ENCODE measurements at places on chromosomes 2 and 18. TPM values are rescaled to one million over a fixed set of nuclear protein-coding genes. Genes with fewer than 3 reads are reported as not detected.

- H3K36me3 ChIP-seq = no peaks in the 10 kb centered on the region
- no peak overlapping the region for H3K4me3 ChIP-seq
- H3K4me1 ChIP-seq = no peaks in the 10 kb centered on the region
- no peaks in the 10 kb centered on the region for H3K27me3 ChIP-seq
These were observed 93.3 kb downstream of the AOX1 start for GRCh38 chr2:200679127-200679526.

DNA sequence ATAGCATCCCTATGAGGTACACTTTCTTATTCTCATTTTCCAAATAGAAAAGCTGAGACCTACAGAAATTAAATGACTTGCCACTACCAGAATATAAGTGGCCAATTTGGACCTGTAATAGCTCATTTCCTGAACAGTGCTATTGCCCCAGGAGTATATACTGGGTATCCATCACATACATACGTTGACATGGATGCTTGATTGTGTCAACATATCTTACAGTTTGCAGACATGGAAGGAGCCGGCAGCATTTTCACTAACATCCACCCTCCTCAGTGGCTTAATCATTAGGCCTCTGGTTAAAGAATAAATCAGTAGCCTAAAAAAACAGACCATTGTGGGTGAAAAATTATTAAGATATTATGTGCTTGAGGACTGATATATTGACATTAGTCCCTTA, 829.3 kb downstream of the LRP1B start:
- no peaks in the 10 kb centered on the region for H3K4me1 ChIP-seq
- no peak overlapping the region for H3K27ac ChIP-seq
- no peak for DNase-seq
- H3K36me3 ChIP-seq = no peaks in the 10 kb centered on the region

DNA sequence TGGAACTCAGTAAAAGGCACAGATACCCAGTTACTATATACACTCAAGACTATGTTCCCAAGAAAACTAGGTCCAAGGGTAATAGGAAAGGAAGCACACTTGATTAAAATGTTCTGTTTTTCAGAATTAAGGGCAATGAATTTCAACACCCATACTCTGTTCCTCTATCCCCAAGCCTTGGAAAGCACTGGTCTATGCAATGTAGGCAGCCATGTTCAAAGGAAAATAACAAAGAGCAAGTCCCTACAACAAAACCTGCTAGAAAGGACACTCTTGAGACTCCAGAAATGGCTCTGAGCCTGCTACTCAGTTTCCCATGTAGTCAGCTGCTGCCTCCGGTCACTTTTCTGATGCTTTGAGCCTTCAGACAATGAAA, 6.8 kb downstream of the CYB5A start:
- DNase-seq = no peak
- peaks cover 94% of the 10 kb centered on the region for H3K4me1 ChIP-seq
- no peaks in the 10 kb centered on the region for H3K27me3 ChIP-seq
- peak overlapping the region; percentile 22 for H3K4me3 ChIP-seq

GRCh38 chr2:231633241-231633976, 40.7 kb downstream of the TEX44 start:
- no peaks in the 10 kb centered on the region for H3K36me3 ChIP-seq
- no peak overlapping the region for H3K4me3 ChIP-seq
- DNase-seq = no peak

- H3K4me1 ChIP-seq = peaks cover 4% of the 10 kb centered on the region
- H3K36me3 ChIP-seq = no peaks in the 10 kb centered on the region
- no peaks in the 10 kb centered on the region for H3K27me3 ChIP-seq
- H3K4me3 ChIP-seq = no peak overlapping the region
These were observed 110.9 kb downstream of the SS18 start for GRCh38 chr18:25979369-25980040.

DNA sequence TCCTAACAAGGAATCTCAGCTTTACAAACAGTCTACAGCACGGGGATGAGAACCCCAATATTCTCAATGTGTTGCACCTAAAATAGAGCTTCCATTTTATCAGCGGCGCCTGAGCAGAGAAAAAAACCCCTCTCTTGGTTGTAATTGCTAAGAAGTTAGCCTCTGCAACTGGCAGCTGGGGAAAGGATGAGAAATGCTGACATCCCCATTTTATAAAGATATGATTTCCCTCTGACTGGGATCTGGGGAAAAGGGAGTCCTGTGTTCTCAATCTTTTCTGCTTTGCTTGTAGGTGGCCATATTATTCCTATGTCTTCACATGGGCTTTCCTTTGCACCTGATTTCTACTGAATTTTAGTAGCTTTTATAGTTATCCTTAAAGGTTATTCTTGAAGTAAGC, 981.4 kb upstream of the DDX18 start:
- no peaks in the 10 kb centered on the region for H3K4me1 ChIP-seq
- no peaks in the 10 kb centered on the region for H3K27me3 ChIP-seq
- DNase-seq = no peak

DNA sequence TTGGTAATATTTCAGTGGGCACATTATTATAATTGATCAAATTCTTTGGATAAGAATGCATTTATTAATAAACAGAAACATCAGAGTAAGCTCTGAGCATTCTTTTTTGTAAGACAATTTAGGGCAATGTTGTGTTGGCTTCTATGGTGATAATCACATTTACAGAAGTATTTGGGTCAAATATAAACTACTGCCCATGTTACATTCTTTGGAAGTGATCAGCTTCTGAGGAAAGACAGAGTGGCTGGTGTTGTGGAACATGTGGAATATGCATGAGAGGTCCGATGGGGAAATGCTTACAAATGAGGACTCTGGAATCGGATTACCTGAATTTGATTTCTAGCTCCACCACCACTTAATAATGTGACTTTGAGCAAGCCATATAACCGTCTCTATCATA, 19.4 kb downstream of the SERPINB13 start:
- H3K27me3 ChIP-seq = no peaks in the 10 kb centered on the region
- no peak for DNase-seq
- H3K27ac ChIP-seq = peak overlapping the region; percentile 42
- no peak overlapping the region for H3K4me3 ChIP-seq
- no peaks in the 10 kb centered on the region for H3K4me1 ChIP-seq

DNA sequence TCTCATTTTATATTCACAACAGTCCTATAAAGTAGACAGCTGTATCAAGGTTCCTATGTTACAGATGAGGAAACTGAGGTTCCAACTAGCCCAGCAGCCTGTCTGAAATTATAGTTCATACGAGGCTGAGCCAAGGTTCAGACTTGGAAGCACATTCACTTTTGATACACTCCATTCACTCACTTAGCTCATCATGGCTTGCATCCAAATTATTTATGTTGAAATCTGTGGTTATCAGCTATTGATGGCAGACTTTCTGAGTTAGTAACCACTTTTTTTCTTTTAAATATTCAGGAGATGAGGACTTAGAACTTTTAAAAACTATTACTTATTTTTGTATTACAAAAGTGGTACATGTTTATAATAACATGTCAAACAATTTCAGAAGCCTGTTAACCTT, 188.2 kb downstream of the MTX2 start:
- no peak overlapping the region for H3K27ac ChIP-seq
- no peaks in the 10 kb centered on the region for H3K36me3 ChIP-seq
- H3K4me3 ChIP-seq = no peak overlapping the region
- H3K4me1 ChIP-seq = peaks cover 12% of the 10 kb centered on the region
- no peak for DNase-seq
- H3K27me3 ChIP-seq = no peaks in the 10 kb centered on the region

GRCh38 chr2:42372474-42373200, 11.6 kb upstream of the COX7A2L start:
- no peak overlapping the region for H3K27ac ChIP-seq
- H3K4me1 ChIP-seq = no peaks in the 10 kb centered on the region
- H3K36me3 ChIP-seq = no peaks in the 10 kb centered on the region
- no peaks in the 10 kb centered on the region for H3K27me3 ChIP-seq
- no peak overlapping the region for H3K4me3 ChIP-seq
- DNase-seq = no peak

GRCh38 chr2:1446301-1446700, 33.0 kb downstream of the TPO start:
- H3K36me3 ChIP-seq = no peaks in the 10 kb centered on the region
- DNase-seq = no peak
- H3K27me3 ChIP-seq = peaks cover 3% of the 10 kb centered on the region
- H3K4me1 ChIP-seq = no peaks in the 10 kb centered on the region
- H3K27ac ChIP-seq = no peak overlapping the region

GRCh38 chr18:9387891-9388290, 53.3 kb downstream of the TWSG1 start:
- H3K4me1 ChIP-seq = no peaks in the 10 kb centered on the region
- no peaks in the 10 kb centered on the region for H3K36me3 ChIP-seq
- H3K27me3 ChIP-seq = no peaks in the 10 kb centered on the region
- no peak for DNase-seq
- H3K4me3 ChIP-seq = no peak overlapping the region

GRCh38 chr2:214550786-214551185, 139.9 kb downstream of the VWC2L start:
- peaks cover 11% of the 10 kb centered on the region for H3K4me1 ChIP-seq
- no peak overlapping the region for H3K4me3 ChIP-seq
- no peaks in the 10 kb centered on the region for H3K36me3 ChIP-seq
- no peak overlapping the region for H3K27ac ChIP-seq
- no peak for DNase-seq
- no peaks in the 10 kb centered on the region for H3K27me3 ChIP-seq

DNA sequence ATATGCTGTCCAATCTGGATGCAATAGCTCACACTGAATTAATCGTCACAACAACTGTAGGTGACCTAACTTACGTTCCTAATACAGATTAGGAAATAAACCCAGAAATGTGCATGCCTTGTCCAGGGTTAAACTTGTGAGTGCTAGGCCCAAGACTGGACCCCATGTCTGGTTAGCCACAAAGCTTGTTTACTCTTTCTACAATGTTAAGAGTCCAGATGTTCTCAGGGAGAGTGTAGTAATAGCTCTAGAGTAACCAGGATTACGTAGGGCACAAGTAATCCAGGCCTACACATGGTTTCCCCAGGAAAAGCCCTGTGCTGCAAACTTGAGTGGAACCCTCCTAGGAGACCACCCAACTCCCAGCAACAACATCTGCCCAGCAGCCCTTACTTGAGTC, 26.2 kb downstream of the TRIB2 start:
- peaks cover 24% of the 10 kb centered on the region for H3K4me1 ChIP-seq
- no peak for DNase-seq
- H3K27me3 ChIP-seq = no peaks in the 10 kb centered on the region

SH2D6 gene
- not detected for total RNA-seq

CCDC85A gene
- total RNA-seq = 3.6 TPM

BMP10 gene
- total RNA-seq = not detected

PXDN gene
- total RNA-seq = 126 TPM

TLX2 gene
- 1.9 TPM for total RNA-seq

ZNF892 gene
- total RNA-seq = 9.9 TPM

POTEJ gene
- total RNA-seq = not detected

KCNG2 gene
- not detected for total RNA-seq

PRSS56 gene
- not detected for total RNA-seq

LIMS2 gene
- total RNA-seq = 357 TPM

MARCO gene
- 16.6 TPM for total RNA-seq

Measured in sigmoid colon (tissue), 7 donors.